ENCODE measurements at places on chromosomes 1 and 21. TPM values are rescaled to one million over a fixed set of nuclear protein-coding genes. Genes with fewer than 3 reads are reported as not detected.

CCDC27 gene
- total RNA-seq: not detected

- H3K27me3 ChIP-seq: no peaks in the 10 kb centered on the region
- peaks cover 3% of the 10 kb centered on the region for H3K4me1 ChIP-seq
- H3K4me3 ChIP-seq: no peak overlapping the region
- no peaks in the 10 kb centered on the region for H3K36me3 ChIP-seq
Observed at GRCh38 chr1:214991691-214992315, 90.7 kb upstream of the KCNK2 start.

GRCh38 chr1:205523261-205523890 lies 18.9 kb downstream of the CDK18 start:
- no peak overlapping the region for H3K27ac ChIP-seq
- no peak for DNase-seq
- H3K4me1 ChIP-seq: no peaks in the 10 kb centered on the region
- H3K4me3 ChIP-seq: no peak overlapping the region

GJA9 gene
- total RNA-seq: not detected

DNA sequence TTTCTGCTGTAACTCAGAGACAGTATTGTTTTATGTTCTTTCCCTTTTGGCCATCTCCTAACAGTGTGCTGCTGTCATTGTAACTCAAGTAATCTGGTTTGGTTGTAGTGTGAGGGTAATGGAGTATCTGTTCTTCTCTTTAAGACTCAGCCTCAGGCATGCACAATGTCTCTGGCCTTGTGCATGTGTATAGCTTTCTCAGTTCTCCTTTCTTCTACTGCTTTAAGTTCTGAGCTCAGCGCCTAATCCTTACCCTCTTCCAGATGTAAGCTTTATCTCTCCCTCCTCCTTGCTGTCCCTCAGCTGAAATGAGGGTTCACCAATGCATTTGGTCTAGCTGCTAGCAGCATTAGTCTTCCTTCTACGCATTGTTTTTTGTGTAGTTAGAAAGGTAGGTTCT lies 1420.4 kb upstream of the PRMT6 start:
- H3K4me1 ChIP-seq: no peaks in the 10 kb centered on the region
- DNase-seq: no peak
- no peaks in the 10 kb centered on the region for H3K36me3 ChIP-seq
- H3K4me3 ChIP-seq: no peak overlapping the region

DNA sequence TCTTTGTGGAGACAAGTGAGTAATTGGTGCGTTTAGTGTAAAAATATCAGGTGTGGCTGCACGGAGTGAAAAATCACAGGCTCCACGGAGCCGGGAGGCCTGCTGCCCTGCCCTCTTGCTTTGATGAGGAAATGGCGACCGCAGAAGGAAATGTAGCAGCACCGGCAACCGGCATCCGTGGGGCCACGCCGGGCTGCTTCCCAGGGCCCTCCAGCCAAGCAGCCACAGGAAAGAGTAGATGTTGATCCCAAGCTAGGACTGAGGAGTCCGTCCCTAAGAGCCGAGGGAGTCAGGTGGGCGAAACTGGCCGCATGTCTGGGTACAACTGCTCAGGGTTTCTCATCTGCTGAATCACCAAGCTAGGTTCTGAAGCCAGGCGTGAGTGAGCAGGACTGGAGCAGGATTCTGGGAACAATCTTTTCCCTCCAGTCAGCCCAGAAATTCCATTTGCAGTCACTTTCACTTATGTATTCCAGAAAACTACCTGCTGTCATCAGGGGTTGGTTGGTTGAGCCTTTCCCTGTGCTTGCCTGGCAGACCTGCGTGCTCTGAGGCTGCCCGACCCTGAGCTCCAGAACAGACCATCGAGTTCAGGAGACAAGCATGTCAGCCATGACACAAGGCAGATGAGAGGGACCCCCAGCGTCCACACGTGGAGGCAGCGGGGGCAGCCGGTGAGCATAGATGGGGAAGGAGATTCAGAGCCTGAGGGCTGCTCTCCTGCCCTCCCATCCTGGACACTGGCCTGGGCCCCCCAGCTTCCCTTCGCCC lies 5.8 kb upstream of the ITGB2 start:
- H3K4me1 ChIP-seq: peaks cover 12% of the 10 kb centered on the region
- no peak for DNase-seq
- no peaks in the 10 kb centered on the region for H3K36me3 ChIP-seq
- no peak overlapping the region for H3K4me3 ChIP-seq

GRCh38 chr1:18464665-18465050 lies 16.1 kb upstream of the KLHDC7A start:
- H3K27ac ChIP-seq: no peak overlapping the region
- H3K4me3 ChIP-seq: no peak overlapping the region
- no peaks in the 10 kb centered on the region for H3K27me3 ChIP-seq
- H3K36me3 ChIP-seq: no peaks in the 10 kb centered on the region
- DNase-seq: no peak
- H3K4me1 ChIP-seq: no peaks in the 10 kb centered on the region

DNA sequence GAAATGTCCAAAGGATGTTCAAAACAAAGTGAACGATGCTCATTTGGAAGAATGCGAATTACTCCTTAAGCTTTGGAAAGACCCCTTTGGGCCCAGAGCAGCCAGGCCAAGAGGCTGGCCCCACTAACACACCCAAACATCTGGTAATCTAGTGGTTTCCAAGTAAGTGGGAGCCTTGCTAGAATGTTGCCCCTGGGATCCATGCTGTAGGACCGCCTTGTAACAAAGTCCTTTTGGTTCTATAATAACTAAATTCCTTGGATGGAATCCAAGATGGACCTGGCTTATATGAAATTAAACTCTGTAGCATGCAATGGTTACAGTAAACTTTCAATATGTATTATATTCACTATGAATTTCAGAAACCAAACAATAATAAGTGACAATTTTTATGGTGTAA lies 25.3 kb downstream of the GPR3 start:
- peaks cover 8% of the 10 kb centered on the region for H3K36me3 ChIP-seq
- peak overlapping the region; percentile 72 for H3K27ac ChIP-seq
- DNase-seq: no peak
- H3K4me3 ChIP-seq: no peak overlapping the region

DNA sequence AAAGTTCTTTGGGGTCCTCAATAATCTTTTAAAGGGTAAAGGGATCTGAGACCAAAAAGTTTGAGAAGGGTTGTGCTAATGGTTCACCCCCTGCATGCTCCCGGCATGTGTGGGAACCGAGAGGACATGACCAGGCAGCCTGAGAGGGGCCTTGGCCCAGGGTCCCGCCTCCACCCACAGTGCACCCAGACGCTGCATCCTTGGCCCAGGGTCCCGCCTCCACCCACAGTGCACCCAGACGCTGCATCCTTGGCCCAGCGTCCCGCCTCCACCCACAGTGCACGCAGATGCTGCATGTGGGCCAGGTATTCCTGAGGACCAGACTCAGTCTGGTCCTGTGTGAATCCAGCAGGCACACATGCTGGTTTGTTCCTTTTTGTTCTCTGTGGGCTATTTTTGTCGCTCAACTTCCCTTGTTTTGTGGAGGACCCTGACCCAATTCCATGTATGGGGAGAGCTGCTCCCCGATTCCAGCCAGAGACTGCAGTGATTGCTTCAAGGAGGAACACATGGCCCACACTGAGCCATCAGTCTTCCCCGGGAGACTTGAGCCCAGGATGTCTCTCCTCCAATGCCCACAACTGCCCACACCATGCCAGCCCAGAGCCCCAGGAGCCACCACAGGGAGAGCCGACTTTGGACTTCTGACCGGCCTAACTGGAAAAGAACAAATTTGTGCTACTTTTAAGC lies 3.5 kb downstream of the NPHP4 start:
- H3K4me3 ChIP-seq: no peak overlapping the region
- H3K4me1 ChIP-seq: peaks cover 3% of the 10 kb centered on the region
- H3K27me3 ChIP-seq: no peaks in the 10 kb centered on the region
- H3K27ac ChIP-seq: no peak overlapping the region
- no peaks in the 10 kb centered on the region for H3K36me3 ChIP-seq

GRCh38 chr1:184388971-184389370 lies 2.1 kb downstream of the C1orf21 start:
- H3K27me3 ChIP-seq: no peaks in the 10 kb centered on the region
- H3K27ac ChIP-seq: peak overlapping the region; percentile 42
- H3K4me1 ChIP-seq: peaks cover 2% of the 10 kb centered on the region

CNIH3 gene
- 15.7 TPM for total RNA-seq

DNA sequence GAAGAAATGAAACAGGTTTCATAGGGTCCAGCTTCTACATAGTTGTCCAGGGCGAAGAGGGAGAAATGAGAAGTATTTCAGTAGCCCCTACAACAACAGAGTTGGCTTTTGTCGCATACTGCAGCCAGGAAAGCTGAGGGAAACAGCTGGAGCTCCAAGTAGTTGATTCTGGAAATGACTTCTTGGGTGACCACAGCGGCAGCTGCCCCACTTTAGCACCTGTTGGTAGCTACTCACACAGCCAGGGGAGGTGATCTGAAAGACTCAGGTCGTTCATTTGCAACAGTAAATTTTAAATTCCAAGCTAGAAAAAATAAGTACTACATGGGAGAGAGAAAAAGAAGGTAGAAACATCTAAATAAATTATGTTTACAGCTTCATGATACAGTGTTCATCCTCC lies 2.3 kb downstream of the TTC13 start:
- no peak for DNase-seq
- no peak overlapping the region for H3K27ac ChIP-seq

CD1D gene
- 0.66 TPM for total RNA-seq

DNA sequence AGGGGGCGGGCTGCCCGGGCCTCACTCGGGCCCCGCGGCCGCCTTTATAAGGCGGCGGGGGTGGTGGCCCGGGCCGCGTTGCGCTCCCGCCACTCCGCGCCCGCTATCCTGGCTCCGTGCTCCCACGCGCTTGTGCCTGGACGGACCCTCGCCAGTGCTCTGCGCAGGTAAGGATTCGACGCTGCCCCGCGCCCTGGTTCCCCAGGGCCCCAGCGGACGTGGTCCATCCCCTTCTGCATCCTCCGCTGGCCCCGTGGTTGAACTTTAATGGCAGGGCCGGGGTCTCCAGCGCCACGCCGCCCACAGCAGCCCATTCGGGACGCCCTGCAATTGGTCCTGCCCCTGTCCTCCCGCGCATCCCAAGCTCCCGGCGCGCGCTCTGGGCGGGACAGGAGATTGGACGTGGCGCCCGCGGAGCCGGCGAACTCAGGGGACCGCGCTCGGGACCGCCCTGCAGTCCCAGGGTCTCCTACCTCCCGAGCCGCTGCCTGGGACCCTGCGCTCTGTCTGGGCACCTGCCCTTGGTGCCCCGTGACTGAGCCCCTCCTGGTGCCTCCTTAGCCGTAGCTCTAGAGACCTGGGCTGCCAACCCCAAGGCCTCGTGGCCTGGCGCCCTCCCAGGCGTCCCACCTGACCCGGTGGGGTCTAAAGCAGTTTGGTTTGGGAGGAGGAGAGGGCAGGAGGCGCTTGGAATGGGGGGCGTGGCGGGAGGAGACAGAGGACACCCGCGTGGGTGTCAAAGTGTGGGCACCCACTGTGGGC lies at the start of gene ALPL:
Gene ALPL (plus strand): TSS at position 73 of the 762 bp plus-strand sequence. CDS start 44,659 bp downstream, outside the sequence.
- no peak within 1 kb of the TSS for H3K27ac ChIP-seq
- H3K4me1 ChIP-seq: peaks cover 6% of the 10 kb centered on the region
- no peaks in the 10 kb centered on the region for H3K36me3 ChIP-seq
- no peak for DNase-seq
- peak within 1 kb of the TSS; percentile 49 for H3K4me3 ChIP-seq
- peaks cover 41% of the 10 kb centered on the region for H3K27me3 ChIP-seq

DNA sequence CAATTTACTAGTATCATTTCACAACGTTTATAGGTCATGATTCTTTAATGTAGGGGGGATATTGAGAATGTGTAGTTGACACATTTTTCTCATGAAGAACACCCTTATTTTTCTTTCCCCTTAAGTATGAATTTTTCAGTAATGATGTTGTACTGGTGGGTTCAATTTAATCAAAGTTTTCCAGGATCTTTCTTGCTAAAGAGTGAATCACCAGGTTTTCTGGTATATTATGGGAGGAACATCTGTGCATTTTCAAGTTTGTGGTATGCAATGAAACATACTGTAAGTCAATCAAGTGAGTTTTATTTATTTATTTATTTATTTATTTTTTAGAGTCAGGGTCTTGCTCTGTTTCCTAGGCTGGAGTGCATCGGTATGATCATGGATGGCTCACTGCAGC lies 221.2 kb upstream of the PTGFR start:
- H3K4me3 ChIP-seq: no peak overlapping the region
- no peaks in the 10 kb centered on the region for H3K36me3 ChIP-seq
- H3K27ac ChIP-seq: no peak overlapping the region
- no peaks in the 10 kb centered on the region for H3K4me1 ChIP-seq
- H3K27me3 ChIP-seq: no peaks in the 10 kb centered on the region

DNA sequence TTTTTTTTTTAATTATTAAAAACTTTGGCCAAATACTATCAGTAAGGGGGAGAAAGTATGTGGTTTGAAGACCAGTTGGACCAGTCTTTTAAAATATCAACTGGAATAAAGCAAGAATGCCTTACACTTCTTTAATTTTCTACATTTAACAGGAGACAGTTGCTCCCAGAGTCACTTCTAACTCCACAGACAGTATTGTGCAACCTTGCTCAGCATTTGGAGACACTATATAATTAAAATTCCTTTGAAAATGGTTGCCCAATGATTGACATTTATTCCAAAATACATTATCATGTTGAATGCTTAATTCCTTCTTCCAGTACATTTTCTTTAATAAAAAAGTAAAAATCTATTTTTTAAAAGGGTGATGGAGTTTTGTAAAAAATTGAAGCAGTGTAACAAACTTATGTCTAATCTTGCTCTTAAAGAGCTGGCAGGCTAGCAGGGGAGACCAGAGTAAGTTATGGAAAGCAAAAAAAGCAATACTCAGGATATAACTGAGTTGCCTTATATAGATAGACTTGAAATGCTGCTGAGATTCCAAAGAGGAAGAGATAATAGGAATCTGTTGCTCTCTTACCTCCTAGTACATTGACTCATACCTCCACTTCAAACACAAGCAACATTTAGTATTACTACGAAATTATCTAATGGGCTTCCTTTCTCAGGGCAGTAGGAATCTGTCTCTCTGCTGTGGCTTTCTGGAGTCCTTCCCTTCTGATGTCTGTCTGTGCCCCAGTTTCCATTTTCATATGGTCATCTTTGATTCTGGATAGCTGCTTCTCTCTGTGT lies 69.7 kb upstream of the RGL1 start:
- DNase-seq: peak; percentile 25
- peak overlapping the region; percentile 26 for H3K4me3 ChIP-seq
- H3K27me3 ChIP-seq: no peaks in the 10 kb centered on the region
- H3K36me3 ChIP-seq: no peaks in the 10 kb centered on the region
- H3K27ac ChIP-seq: no peak overlapping the region

DNA sequence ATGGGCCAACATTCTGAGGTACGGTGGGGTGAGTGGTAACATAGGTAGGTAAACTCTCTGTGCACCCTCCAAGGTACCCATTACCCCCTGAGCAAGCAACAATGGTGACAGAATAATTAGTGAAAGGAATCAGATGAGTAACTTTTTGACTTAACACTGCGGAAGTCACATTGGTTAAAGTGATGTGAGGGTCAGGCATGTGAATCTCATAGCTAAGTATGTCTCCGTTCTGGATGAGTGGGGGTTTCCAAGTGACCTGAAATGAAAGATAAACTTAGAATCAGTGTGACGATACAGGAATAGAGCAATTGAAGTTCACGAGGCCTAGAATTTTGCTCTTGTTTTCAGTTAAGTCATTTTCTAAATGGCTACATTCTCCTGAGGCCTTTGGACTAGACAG lies 311.7 kb downstream of the KCTD3 start:
- H3K27ac ChIP-seq: no peak overlapping the region
- no peak overlapping the region for H3K4me3 ChIP-seq
- no peak for DNase-seq

OR2T29 gene
- total RNA-seq: not detected
